ENCODE measurements at places on chromosomes 12 and 14.

- DNase-seq, result no peak
Measured at GRCh38 chr12:116318576-116319232, 41.2 kb upstream of the MED13L start.

DNA sequence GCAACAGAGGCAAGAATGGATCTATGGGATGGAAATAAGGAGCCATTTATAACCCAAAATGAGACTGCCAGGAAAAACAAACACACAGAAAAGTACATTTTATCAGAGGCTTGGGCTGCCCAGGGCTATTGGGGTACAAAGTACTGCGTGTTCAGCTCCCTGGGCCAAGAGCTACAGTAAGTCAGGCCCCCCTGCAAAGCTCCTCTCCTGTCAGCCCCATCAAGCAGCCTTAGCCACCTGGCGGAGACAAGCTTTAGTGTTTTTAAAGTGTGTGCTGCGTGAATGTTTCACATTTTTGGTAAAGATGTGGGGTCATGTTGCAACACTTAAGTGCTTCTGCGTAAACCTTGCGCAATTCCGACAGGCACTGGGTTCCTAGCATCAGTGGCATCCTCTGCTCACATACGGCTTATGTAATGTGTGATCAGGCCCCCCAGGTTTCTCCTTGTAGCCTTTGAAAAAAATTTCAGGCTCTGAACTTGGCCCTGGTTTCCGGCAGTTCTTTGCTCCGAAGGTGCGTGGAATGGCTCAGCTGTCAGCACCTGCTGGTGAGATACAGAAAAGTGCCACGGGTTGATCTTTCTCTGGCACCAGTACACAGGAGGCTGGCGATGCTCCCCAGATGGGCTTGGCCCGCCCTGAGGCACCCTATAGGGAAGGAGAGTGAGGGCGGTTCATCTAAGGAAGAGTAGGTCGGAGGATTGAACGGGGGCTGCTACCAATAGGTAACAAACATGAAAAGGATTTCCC lies 198.7 kb upstream of the EEA1 start:
- DNase-seq, result no peak

GRCh38 chr14:24818058-24818822 lies 184.2 kb upstream of the GZMB start:
- DNase-seq, result no peak

DNA sequence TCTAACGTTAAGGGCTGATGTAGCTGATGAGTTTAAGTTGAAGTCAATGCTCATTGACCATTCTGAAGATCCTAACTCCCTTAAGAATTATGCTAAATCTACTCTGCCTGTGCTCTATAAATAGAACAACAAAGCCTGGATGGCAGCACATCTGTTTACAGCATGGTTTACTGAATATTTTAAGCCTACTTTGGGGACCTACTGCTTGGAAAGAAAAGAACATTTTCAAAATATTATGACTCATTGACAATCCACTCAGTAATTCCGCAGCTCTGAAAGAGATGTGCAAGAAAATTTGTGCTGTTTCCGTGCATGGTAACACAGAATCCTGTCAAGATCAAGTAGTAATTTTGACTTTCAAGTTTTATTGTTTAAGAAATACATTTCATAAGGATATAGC lies 35.0 kb upstream of the NAV3 start:
- no peak for DNase-seq

DNA sequence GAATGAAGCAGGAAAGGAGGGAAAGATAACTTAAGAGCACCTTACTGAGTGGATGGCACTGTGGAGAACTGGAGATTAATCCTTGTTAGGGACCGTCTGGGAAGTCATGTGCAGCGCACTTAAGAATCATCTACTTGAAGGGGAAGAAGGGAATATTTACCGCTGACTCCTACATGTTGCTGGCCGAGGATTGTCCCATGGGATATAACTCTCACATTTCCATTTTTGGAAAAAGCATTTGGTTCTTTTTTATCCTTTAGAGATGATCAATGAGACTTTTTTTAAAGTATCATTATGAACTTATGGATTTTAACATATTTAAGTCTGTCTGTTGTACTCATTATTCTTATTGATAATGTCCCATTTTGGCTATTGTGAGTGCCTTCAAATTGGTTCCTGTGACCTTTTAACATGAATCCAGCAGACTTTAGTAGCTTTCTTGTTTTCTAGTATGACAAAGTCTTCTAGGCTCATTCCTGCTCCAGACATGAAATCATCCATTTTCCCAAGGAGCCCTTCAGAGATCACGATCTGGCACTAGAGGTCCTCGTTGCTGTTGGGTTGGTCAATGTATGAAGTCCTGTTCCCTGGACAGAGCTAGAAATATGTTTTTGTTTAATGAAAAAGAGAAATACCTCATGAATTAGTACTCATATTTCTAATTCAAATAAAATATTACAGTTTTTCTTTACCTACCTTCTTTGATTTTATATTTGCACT lies 20.2 kb upstream of the FAM234B start:
- no peak for DNase-seq

GRCh38 chr14:53953002-53953827 lies 3.4 kb downstream of the BMP4 start:
- no peak for DNase-seq

DNA sequence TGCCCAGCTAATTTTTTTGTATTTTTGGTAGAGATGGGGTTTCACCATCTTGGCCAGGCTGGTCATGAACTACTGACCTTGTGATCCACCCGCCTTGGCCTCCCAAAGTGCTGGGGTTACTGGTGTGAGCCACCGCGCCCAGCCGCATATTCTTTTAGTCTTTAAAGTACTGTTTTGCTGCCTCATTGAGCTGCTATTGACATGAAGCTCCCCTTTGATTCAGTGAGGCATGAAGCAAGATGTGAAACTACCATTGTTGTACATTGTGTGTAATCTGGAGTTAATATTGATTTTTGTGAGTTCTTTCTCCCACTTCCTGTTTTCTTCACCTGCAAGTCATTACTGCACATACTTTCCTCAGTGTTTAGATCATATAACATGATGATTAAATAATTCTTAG lies 80.8 kb downstream of the MNAT1 start:
- no peak for DNase-seq

- DNase-seq, result no peak
Measured at GRCh38 chr14:101564819-101565698, 3.8 kb downstream of the DIO3 start.

DNA sequence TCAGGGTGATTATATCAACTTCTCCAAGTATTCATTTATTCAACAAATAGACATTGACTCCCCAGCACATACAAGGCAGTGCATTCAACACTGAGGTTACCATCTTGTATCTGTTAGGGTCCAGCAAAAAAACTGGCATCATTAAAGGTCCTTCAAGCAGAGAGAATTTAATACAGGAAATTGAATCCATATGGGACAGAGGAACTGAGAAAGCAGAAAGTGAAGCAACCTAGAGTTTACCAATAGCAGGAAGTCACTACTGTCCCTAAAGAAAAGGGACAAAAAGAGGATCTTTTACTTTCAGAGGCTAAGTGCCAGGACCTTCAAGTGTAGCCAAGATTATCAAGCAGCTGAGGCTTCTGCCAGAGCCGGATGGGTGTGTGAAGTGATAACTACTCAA lies 237.8 kb upstream of the TBX3 start:
- DNase-seq, result no peak

GRCh38 chr12:6044082-6044481 lies 80.4 kb downstream of the VWF start:
- DNase-seq, result no peak

GRCh38 chr14:27090716-27091115 lies 492.9 kb upstream of the NOVA1 start:
- no peak for DNase-seq

DNA sequence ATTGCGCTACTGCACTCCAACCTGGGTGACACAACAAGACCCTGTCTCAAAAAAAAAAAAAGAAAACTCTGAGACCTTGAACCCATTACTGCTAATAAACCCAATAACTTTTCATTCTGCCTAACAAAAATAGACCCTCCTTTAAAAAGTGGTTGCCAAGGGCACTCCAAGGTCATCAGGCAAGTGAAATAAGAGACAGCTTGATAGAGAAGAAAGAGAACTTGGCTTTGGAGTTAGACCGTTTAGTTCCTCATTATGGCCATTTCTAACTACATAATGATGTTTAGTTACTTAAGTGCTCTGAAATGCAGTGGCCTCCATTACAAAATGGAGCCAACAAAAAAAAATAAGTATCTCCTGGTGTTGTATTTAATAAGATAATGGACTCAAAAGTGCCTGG lies 55.9 kb downstream of the PHLDA1 start:
- no peak for DNase-seq

DNA sequence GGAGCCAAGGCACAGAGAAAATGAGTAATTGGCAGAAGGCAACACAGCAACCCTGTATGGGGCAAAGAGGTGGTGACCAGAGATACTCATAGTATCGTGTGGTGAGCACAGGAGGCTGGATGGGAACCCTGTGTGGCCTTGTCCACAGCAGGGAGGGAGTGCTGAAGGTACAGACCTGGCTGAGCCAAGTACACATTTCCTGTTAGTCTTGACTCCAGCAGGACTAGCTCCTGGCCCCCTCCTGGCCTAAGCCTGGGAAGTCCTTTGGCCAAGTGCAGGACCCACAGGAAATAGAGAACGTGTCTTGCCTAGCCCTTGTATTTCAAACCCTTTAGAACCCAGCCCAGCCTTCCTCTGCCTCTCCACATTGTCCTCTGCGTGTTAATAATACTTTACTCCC lies 289.8 kb upstream of the PWP1 start:
- no peak for DNase-seq

- no peak for DNase-seq
Measured at GRCh38 chr14:63713058-63713457, 14.8 kb downstream of the SGPP1 start.

- DNase-seq, result no peak
Measured at GRCh38 chr12:9404469-9405260, 196.5 kb upstream of the PZP start.

GRCh38 chr12:70908978-70909377 lies 11.6 kb downstream of the PTPRR start:
- no peak for DNase-seq

DNA sequence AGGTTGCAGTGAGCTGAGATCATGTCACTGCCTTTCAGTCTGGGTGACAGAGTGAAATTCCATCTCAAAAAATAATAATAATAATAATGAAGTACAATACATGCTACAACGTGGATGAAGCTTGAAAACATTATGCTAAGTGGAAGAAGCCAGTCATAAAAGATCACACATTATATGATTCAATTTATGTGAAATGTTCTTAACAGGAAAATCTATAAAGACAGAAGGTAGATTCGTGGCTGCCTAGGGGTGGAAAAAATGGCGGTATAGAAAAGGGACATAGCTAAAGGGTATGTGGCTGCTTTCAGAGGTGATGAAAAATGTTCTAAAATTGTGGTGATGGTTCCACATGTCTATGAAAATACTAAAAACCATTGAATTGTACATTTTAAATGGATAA lies 41.0 kb upstream of the AMIGO2 start:
- no peak for DNase-seq

GRCh38 chr14:59244581-59244980 lies 56.1 kb downstream of the DAAM1 start:
- no peak for DNase-seq

DNA sequence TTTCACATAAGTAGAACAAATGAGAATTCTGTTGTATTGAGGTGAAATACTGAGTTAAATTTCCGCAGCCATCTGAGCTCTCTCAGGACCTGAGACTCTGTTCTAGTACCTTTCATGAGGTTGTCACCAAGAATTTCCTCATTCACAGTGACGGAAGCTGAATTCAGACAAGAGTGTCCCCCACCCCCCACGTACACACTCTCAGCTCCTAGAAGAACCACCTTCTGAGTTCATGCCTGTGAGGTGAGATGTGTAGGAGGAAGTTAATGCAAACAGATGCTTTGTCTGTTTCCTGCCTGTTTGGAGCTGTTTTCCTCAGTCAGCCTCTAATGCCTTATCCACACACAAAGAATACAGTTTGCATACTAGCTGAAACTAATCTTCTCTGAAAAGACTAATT lies 18.2 kb downstream of the BICDL1 start:
- peak; percentile 68 for DNase-seq

DNA sequence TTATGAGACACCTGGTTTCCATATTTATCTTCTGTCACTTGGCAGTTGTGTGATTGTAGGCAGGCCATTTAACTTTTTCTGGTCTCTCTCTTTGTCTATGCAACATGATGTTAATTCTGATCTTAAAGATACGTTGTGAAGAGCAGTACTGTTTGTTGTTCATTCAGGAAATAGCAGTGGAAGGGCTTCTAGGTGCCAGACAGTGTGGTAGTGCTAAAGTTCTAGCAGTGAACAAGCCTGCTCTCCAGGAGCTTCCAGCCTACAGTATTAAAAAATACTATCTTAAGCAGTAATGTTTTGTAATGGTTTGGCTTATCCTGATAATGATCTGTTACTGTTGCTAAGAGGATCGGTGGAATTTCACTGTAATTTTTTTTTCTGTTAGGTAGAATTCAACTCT lies 15.2 kb downstream of the NAA30 start:
- DNase-seq, result no peak

GRCh38 chr12:95395696-95396095 lies 78.3 kb upstream of the METAP2 start:
- no peak for DNase-seq

DNA sequence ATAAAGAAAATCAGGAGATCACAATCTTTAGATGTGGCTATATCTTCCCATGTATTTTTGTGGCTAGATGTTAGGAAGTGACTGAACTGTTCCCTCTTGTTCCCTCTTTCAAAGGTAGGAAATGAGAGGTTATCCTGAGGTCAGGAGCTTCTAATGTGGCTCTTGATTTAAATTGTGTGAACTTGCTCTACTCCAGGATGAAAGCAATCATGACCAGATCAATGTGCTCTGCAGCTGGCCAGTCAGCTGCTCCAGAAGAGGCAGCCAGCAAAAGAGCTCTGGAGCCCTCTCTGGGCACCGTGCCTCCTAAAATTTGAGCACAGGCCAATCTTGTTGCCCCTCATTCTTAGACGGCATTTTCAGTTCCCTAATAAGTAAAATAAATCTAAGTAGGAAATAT lies 32.0 kb downstream of the CDK17 start:
- DNase-seq, result no peak

GRCh38 chr12:31309279-31309678 lies 16.7 kb downstream of the SINHCAF start:
- DNase-seq, result no peak

DNA sequence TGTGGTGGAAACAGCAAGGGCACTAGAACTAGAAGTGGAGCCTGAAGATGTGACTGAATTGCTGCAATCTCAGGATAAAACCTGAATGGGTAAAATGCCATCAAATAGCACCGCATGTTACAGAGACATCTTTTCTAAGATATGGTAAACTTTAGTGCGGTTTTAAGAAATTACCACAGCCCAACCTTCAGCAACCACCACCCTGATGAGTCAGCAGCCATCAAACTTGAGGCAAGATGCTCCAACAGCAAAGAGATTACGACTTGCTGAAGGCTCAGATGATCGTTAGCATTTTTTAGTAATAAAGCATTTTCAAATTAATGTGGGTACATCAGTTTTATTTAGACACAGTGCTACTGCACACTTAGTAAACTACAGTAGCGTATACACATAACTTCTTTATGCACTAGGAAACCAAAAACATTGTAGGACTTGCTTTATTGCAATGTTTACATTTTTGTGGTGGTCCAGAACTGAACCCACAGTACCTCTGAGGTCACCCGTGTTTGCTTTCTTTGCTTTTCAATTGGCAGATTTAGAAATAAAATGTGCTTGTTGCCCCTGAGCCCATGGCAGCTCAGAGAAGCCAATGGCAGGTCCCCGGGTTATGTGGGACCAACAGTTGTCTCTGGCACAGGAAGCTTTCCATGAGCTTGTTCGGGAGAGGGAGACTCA lies 15.9 kb downstream of the GOLGA3 start:
- DNase-seq, result no peak

- no peak for DNase-seq
Measured at GRCh38 chr14:51554339-51554920, 97.3 kb upstream of the FRMD6 start.

- DNase-seq, result no peak
Measured at GRCh38 chr12:6828781-6829535, 751 bp downstream of the P3H3 start.

GRCh38 chr14:23302290-23303225 lies at the start of gene PPP1R3E:
TSS of gene PPP1R3E (minus strand) at chr14:23302859. CDS start at chr14:23302576, 283 bp downstream.
- peak; percentile 77 for DNase-seq

Data from stimulated activated CD4-positive, alpha-beta T cell treated with anti-CD3 and anti-CD28 coated beads, Interleukin-1b, Interleukin-23, amount 100 ng/mL, for 4 hours (primary cell).